Activated T-cell treated with anti-CD3 and anti-CD28 coated beads, Interleukin-2, amount 50 U/mL, for 1 hour (primary cell): ENCODE measurements at places on chromosomes 12 and 14.

DNA sequence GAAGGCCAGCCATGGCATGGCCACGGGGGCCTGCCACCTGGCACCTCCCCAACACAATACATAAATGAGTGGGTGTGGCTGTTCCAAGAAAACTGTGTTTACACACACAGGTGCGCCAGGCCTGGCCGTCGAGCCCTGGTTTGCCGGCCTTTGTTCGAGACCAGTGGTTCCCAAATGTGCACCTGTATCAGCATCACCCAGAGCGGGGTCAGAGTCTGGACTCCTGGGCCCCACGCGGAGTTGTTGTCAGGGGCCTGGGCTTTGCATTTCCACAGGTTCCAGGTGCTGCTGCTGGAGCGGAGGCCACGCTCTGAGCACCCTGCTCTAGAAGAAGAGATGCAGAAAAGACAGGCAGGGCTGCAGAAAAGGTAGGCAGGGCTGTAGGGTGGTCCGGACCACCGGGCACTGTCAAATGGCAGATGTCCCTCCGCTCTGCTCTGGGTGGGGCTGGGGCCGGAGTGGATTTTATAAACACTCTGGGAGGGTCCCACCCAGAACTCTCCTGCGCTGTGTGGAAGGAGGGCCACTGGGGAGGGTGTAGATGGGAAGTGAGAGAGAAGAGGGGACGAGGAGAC lies 4.2 kb upstream of the ASPG start:
- no peak for DNase-seq

DNA sequence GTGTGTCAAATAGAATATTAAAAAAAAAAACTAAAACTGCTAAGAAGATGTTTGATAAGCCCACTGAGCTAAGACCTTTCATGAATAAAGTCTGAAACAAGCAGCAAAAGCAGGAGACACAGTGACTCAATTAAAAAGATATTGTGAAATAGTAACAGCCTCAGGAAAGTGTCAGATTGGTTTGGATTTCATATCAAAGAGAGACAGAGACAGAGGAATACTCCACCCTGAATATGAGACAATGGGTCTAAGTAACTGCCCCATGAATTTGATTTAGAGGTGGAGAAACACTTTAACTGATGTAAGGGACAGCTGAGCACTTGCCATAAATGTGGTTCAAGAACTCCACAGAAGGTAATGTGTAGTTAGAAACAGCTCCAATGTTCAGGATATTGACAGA lies 277.9 kb upstream of the FOXG1 start:
- DNase-seq, result no peak

GRCh38 chr14:92750994-92751400 lies 2.6 kb upstream of the LGMN start:
- no peak for DNase-seq

DNA sequence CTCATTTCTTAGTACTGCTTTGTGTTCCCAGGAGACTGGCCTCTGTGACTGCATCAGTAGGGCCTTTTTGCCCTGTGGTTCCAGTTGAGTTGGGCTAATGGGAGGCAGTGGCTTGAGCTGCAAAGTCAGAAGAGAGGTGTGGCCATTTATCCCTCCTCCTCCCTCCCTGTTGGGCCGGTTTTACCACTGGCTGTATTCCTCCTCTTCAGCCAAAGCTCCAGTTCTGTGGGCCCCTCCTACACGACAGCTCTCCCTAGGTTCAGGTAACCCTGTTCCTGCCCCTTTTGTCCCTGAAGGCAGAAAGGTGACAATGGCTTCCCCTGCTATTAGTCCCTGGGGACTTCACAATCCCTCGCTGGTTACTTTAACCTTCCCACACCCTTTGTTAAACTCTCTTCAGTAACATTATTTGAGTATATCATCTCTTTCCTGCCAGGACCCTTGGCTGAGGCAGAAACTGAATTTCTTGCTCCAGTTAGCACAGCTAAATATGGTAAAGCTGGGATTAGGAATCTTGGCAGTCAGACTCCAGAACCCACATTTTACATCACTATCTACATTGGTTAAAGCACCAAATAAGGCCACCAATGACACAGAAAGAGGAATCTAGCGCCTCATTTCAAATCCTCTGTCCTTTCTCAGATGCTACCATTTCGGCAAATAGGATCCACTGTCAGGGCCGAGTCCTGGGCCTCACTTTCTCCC lies 121.9 kb upstream of the SLC35F4 start:
- DNase-seq, result no peak

- no peak for DNase-seq
These were observed 702.7 kb downstream of the TMTC2 start for GRCh38 chr12:83389237-83389996.

- no peak for DNase-seq
These were observed 141.4 kb downstream of the MYRFL start for GRCh38 chr12:69966409-69966808.

DNA sequence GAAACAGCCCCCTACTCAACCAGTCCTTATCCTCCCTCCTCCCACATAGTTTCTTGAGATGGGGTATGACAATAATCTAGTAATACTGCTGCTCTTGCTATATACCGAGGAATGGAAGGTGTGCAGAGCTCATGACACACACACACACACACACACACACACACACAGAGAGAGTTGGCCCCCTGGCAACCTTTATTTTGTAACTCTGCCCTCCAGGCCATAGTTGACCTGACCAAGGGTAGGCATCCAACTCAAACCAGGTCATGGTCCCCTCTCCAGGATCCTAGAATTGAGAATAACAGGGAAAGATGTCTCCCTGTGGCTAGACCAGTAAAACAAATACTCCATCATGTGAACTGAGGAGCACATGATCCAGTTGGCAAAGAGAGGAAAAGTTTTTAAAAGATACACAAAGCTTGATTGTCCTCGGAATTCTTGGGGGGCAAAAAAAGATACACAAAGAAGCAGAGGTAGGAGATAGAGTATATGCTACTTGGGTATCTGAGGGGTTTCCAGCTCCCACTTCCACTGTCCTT lies 11.3 kb downstream of the ERO1A start:
- no peak for DNase-seq

DNA sequence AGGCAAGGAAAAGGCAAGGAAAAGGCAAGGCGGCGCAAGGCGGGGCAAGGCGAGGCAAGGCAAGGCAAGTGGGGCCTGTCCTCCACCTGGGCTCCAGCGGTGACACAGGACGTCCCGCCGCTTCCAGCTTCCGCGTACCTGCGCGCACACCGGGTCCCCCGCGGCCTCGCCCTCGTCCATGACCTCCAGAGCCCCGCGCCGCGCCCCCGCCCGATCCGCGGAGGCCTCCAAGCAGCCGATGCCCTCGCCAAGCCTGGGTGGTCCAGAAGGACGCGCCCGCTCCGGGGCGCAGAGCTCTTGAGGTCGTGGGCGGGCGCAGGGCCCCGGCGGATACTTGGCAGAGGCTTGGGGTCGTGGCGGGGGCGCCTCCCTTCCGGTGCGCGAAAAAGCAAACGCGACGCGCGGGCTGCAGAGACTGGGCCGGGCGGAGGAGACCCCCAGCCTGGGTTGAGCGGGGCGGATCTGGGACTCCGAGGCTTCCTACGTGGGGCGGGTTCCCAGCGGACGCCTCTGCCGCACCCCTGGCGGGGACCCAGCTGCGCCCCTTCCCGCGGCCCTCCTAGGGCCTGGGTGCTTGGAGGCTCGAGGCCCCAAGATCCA lies 60.8 kb upstream of the EIF5 start:
- no peak for DNase-seq

DNA sequence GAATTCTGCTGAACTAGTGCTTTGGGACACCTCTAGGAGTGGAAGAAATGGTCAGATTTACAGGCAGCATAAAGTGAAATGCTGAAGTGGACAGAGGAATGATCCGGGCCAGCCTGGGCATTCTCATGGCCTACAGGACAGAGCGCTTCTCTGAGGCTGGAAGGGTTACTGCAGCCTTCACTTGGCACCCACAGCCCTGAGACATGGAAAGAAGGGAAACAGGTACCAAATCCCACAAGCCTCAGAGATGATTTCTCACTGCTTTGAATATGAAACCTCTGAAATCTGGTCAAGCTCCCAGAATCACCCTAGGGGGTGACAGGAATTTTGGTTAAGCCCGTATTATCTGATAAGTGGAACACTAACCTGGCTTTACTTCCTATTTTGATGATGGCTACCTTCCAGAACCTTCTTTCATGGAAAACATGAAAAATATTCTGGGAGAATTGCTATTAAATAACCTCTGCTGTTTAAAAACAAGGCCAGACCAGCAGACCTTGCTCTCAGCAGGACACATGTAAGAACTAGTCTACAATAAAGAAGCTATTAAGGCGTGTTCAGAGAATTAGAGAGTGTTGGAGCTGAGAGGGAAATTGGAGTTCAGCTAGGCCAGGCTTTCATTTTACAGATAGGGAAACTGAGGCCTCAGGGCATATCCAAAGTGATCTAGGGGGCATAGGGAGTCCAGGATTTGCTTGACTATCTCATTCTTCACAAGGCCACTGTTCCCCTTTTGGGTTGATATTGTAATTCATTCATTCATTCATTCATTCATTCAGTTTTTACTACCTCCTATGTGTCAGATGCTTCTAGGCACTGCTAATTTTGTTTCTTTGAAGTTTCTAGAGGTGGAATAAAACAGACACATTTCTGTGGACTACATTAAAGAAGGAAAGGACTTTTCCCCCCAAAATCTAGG lies 281.5 kb downstream of the ZFP36L1 start:
- DNase-seq, result no peak

DNA sequence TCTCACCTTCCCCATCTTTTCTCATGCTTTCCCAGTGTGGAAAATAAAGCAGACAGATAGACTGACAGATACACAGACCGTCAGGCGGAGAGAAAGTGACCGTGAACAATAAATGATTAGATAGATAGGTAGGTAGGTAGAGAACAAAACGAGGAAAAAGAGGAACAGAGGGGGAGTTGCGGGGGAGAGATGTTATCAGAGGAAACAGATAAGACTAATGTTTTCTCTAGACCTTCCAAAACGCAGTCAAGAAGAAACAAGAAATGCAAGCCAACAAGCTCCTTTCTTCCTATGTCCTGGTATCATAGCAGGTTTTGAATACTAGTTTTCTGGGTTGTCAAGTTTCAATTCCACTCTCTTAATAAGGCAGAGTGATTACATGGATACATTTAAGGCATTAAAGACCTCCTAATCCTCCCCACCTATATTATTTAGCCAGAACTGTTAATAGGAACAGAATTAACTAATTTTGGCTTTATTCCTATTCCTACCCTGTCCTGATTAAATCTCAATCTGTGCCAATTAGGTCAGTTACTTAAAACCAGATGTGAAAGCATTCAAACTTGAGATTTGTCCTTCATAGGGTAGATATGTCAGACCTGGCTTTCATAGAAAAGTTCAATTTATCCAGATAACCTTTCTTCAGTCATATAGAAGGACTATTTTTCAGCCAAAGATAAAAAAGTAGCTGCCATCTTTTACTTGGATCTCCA lies 89.0 kb upstream of the PTPRR start:
- no peak for DNase-seq

GRCh38 chr14:61588419-61588901 lies 106.9 kb upstream of the HIF1A start:
- no peak for DNase-seq

GRCh38 chr14:101480747-101481530 lies 80.4 kb upstream of the DIO3 start:
- no peak for DNase-seq

GRCh38 chr12:94247246-94247645 lies 98.9 kb downstream of the PLXNC1 start:
- no peak for DNase-seq

DNA sequence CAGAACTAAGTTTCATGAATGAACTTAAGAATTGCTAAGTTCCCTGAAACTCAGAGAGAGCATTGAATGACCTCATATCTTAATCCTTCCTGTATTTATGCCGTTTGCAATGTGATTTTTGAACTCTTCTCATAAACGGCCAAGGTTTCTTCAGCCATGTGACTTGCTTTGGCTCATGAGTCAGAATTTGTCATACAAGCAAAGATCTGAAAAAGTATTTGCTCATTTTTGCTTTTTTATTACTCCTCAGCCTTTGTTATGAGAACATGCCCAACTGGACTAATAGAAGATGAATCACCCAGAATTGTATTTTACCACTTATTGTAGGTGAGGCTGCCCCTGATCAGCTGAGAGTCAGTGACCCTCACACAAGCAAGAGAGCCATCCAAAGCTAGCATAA lies 693.8 kb downstream of the BCL11B start:
- DNase-seq, result no peak

DNA sequence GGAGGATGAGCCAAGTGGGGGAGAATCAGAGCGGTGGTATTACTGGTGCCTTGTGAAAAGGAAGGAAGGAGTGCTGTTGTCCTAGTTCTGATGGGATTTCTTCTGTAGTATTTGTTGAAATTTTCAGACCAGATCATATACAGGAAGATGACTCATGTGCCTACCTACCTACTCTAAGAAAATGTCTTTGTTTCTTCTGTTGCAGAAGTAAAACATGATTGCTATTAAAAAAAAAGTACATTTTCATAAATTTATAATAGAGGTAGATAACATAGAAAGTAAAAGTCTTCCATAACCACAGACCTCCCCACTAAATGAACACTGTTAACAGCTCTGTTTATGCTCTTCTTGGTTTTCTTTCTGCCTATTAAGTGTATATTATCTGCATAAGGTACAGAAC lies 26.9 kb downstream of the SAMD4A start:
- no peak for DNase-seq

DNA sequence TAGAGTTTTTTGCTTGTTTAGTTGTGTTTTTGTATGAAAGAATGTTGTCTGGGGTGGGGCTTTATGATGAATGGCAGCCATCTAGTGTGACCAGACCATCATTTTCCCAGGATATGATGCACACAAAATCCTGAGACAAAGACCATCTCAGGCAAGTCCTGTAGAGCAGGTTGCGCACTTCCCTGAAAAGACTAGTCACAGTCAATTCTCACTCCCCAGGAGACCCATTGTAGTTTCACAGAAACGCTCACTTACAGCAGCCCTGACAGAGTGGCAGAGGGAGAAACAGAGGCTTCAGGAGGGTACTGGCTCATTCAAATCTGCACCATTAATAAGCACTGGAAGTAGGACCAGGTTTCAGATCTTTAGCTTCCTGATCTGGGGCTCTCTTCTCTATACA lies 183.2 kb downstream of the TMEM117 start:
- no peak for DNase-seq

- DNase-seq, result no peak
These were observed 32.1 kb downstream of the GALNT16 start for GRCh38 chr14:69291891-69292561.

GRCh38 chr14:24131549-24131966 lies 1.1 kb downstream of the FITM1 start:
- no peak for DNase-seq

DNA sequence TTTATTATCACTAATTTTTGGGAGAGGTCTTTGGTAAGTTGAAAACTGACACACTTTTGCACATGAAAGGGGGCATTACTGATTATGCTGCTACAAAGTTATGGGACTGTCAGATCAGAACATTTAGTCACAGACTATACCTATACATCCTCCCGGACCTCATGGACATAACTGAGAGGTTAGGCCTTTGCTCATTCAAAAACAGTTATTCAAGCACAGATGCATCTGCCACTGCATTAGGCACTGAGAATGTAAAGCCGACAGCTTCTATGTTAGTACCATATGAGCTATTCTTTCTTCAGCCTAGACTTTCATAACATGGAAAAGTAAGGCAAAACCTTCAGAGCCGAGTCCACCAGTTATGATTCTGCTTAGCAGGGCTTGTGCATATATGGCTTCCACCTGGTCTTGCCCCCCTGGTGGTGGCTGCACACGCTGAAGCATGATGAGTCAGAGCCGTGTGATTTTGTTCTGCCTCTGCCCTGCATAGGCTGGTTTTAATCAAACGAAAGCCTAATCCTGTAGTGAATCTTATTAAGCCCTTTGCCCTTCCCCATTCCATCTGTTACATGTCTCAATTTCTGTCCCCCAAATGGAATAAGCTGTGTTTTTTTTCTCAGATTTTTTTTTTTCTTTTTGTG lies 21.8 kb upstream of the RNU6-8 start:
- DNase-seq, result peak; percentile 20

GRCh38 chr14:38500125-38500524 lies 244.2 kb upstream of the CLEC14A start:
- DNase-seq, result no peak
